A549 treated with GW870086 at 1 μM for 4 hours (cell line): ENCODE measurements at places on chromosomes 13 and 19. TPM values are rescaled to one million over a fixed set of nuclear protein-coding genes. Genes with fewer than 3 reads are reported as not detected.

LRRC25 gene
- total RNA-seq, result not detected in 5 replicates

FFAR1 gene
- total RNA-seq, result not detected in 5 replicates

UBE2L5 gene
- total RNA-seq, result not detected in 5 replicates

CDX2 gene
- 0.53 to 1.2 TPM (median 0.96 TPM) in 5 replicates for total RNA-seq

VSTM2B gene
- total RNA-seq, result not detected in 5 replicates

LGALS14 gene
- not detected in 5 replicates for total RNA-seq

SIGLEC14 gene
- total RNA-seq, result 0.12 TPM in 1 of 5 replicates, not detected in the others

ZNF253 gene
- 0.06 TPM in 1 of 5 replicates, not detected in the others for total RNA-seq

PLPP2 gene
- total RNA-seq, result 81.0 to 109 TPM (median 101 TPM) in 5 replicates

SYNGR4 gene
- 3.2 to 6.0 TPM (median 4.1 TPM) in 5 replicates for total RNA-seq

TGFBR3L gene
- 1.1 to 2.2 TPM (median 1.9 TPM) in 5 replicates for total RNA-seq

NLRP11 gene
- total RNA-seq, result 0.03 to 0.07 TPM in 2 of 5 replicates, not detected in the others

PBX4 gene
- total RNA-seq, result 1.5 to 2.9 TPM (median 2.2 TPM) in 5 replicates

ZNF878 gene
- total RNA-seq, result not detected in 5 replicates

RFPL4AL1 gene
- total RNA-seq, result 0.23 to 0.49 TPM (median 0.38 TPM) in 3 of 5 replicates, not detected in the others

TMEM143 gene
- 3.0 to 5.6 TPM (median 4.7 TPM) in 5 replicates for total RNA-seq

GPC5 gene
- total RNA-seq, result 0.09 TPM in 1 of 5 replicates, not detected in the others

TSKS gene
- not detected in 5 replicates for total RNA-seq

SHISA2 gene
- total RNA-seq, result not detected in 5 replicates

ATP8A2 gene
- 0.01 TPM in 1 of 5 replicates, not detected in the others for total RNA-seq

PALM gene
- total RNA-seq, result 9.8 to 18.2 TPM (median 15.0 TPM) in 5 replicates

SCEL gene
- 0.76 to 1.1 TPM (median 0.93 TPM) in 5 replicates for total RNA-seq

TPP2 gene
- total RNA-seq, result 12.2 to 16.7 TPM (median 15.7 TPM) in 5 replicates

ATXN8OS gene
- not detected in 5 replicates for total RNA-seq

ATP11A gene
- 7.1 to 13.1 TPM (median 9.4 TPM) in 5 replicates for total RNA-seq

DAND5 gene
- 0.07 to 0.32 TPM (median 0.10 TPM) in 4 of 5 replicates, not detected in the other for total RNA-seq

ZNF112 gene
- 1.8 to 2.7 TPM (median 2.4 TPM) in 5 replicates for total RNA-seq

DHDH gene
- total RNA-seq, result 1.2 to 2.7 TPM (median 1.7 TPM) in 5 replicates

TMEM147 gene
- total RNA-seq, result 383 to 426 TPM (median 419 TPM) in 5 replicates

SIAH3 gene
- not detected in 5 replicates for total RNA-seq

PSPN gene
- total RNA-seq, result 0.69 to 1.2 TPM (median 1.0 TPM) in 5 replicates

IRGC gene
- not detected in 5 replicates for total RNA-seq

CCNA1 gene
- 0.25 to 0.54 TPM (median 0.38 TPM) in 5 replicates for total RNA-seq

ZNF573 gene
- 1.8 to 2.5 TPM (median 2.1 TPM) in 5 replicates for total RNA-seq

PLK5 gene
- total RNA-seq, result not detected in 5 replicates

CNFN gene
- 40.7 to 55.2 TPM (median 48.7 TPM) in 5 replicates for total RNA-seq

SMIM44 gene
- not detected in 5 replicates for total RNA-seq
